CD8-positive, alpha-beta memory T cell (primary cell): ENCODE measurements at places on chromosomes 5 and 9. TPM values are rescaled to one million over a fixed set of nuclear protein-coding genes. Genes with fewer than 3 reads are reported as not detected.

GRCh38 chr5:4480528-4481349 lies 659.4 kb upstream of the ADAMTS16 start:
- DNase-seq: no peak

- no peak for DNase-seq
Observed at GRCh38 chr9:86464242-86464641, 110.0 kb upstream of the TUT7 start.

DNA sequence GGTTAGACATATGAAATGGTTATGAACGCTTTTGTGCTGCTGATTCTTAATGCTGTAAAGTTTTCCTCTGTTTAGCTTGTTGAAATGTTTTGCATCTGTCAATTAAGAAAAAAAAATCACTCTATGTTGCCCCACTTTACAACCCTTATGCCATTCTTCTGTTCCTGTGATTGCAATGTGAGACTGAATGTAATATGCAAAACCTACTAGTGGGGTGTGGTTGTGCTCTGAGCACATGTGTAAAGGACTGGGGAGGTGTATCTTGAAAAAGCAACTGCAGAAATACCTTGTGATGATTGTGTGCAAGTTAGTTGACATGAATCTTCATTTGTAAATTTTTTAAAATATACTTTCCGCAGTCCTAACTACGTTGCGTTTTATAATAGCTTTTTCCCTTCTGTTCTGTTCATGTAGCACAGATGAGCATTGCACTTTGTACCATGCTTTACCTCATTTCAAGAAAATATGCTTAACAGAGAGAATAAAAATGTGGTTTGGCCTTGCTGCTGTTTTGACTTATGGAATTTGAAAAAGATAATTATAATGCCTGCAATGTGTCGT lies 357.0 kb upstream of the PIK3R1 start:
- no peak for DNase-seq

GRCh38 chr5:3430691-3431090 lies 164.9 kb upstream of the IRX1 start:
- DNase-seq: no peak

DNA sequence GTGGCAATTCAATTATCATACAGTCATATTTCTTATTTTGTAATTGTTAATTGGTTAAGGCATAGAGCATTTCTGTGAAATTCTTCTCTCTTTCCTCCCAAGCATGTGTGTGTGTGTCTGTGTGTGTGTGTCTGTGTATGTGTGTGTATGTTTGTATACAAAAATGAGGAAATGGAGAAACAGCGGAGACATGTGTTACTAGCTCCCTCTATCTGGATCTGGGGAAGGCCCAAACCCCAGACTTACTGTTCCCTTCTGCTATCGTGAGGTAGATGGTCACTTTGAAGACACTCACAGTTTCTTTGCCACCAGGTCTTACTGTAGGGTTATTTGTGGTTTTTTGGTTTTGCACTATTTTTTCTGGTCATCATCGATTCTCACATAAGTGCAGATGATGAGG lies 11.4 kb upstream of the C5orf63 start:
- DNase-seq: no peak

DNA sequence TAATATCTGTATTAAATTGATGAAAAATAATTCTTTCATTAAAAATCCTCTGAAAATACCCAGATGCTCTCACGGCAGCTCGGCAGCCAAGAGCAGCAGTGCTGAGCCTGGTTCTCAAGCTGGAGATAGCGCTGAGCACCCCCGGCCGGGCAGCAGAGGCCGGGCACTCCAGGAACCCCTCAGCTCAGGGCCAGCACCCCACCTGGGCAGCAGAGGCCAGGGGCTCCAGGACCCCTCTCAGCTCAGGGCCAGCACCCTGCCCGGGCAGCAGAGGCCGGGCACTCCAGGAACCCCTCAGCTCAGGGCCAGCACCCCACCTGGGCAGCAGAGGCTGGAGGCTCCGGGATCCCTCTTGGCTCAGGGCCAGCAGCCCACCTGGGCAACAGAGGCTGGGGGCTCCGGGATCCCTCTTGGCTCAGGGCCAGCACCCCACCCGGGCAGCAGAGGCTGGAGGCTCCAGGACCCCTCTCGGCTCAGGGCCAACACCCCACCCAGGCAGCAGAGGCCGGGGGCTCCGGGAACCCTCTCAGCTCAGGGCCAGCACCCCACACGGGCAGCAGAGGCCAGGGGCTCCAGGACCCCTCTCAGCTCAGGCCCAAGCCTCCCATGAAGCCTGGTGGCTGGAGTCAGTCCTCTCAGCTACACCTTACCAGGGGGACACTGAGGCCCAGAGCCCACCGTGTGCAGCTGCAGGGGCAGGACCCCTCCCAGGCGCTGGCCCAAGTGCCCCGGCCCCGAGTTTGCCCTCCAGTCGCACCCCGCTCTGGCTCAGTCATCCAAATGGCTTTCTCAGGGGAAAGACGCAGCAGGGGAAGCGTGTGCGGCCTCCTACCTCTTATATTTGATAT lies 21.7 kb downstream of the CLPTM1L start:
- no peak for DNase-seq

Gene NOXA1
- total RNA-seq: 0.74 TPM

Gene FAM193B
- total RNA-seq: 72.9 TPM

DNA sequence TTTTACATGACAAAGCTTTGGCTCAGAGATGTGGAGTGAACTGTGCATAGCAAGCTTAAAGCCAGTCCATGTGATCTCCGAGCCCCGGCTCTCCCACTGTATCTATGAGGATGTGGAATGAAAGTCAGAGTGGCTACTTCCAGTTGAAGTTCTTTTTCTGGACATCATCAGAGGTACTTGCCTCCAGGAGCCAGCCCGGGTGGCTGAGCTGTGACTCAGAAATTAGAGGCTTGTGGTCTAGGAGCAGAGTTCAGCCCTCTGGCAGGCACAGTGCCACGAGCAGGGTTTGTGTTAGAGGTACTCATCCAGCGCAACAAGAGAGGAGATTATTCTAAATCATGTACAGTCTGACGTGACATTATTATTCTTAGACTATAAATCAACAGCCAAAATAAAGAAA lies 322.5 kb downstream of the CDK5RAP2 start:
- no peak for DNase-seq

GRCh38 chr9:133977421-133978201 lies 14.5 kb downstream of the VAV2 start:
- no peak for DNase-seq

GRCh38 chr5:28355831-28356230 lies 1317.4 kb upstream of the CDH9 start:
- DNase-seq: no peak

Gene TLX3
- not detected for total RNA-seq

Gene LHX3
- not detected for total RNA-seq

DNA sequence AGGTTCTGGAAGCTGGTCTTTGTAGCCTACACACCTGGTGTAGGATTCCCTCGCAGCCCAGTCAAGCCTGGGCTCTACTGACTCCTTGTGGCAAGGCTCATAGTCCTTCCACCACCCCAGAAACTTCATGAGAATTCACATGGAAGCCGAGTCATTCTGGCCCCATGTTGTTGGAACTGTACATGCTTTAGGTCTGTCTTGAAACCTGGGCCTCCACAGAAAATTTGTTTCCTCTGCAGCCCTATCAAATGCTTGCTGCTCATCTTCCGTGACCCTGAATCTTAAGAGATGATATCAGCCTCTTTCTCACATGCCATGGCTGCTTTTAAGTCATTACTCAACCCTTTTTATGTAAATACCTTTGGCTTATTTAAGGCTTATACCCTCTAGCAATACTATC lies 113.4 kb upstream of the GRHPR start:
- DNase-seq: no peak
